ENCODE measurements at places on chromosomes 6 and 20.

- no peak for DNase-seq
- H3K4me3 ChIP-seq = no peak overlapping the region
- H3K36me3 ChIP-seq = peaks cover 5% of the 10 kb centered on the region
- peak overlapping the region; percentile 75 for H3K27ac ChIP-seq
- H3K4me1 ChIP-seq = peaks cover 3% of the 10 kb centered on the region
Measured at GRCh38 chr20:44990425-44990824, 24.1 kb downstream of the STK4 start.

DNA sequence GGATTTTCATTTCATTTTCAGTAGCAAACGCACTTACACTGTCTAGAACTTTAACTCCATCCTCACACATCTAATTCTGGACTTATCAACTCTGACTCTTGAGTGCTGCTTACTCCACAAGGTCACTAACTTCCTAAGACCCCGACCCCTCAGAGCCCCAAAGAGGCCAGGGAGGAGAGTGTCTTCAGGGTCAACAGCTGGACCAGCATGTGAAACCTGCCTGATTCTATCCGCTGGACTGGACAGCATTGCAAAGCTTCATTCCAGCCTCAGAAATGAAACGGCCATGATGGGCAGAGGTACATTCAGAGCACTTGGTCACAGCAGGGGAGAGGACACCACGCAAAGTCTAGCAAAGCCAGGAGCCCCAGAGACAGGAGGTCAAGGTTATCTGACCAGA lies 9.1 kb downstream of the RNASET2 start:
- H3K4me3 ChIP-seq = no peak overlapping the region
- no peaks in the 10 kb centered on the region for H3K27me3 ChIP-seq
- no peak for DNase-seq
- peaks cover 11% of the 10 kb centered on the region for H3K36me3 ChIP-seq

DNA sequence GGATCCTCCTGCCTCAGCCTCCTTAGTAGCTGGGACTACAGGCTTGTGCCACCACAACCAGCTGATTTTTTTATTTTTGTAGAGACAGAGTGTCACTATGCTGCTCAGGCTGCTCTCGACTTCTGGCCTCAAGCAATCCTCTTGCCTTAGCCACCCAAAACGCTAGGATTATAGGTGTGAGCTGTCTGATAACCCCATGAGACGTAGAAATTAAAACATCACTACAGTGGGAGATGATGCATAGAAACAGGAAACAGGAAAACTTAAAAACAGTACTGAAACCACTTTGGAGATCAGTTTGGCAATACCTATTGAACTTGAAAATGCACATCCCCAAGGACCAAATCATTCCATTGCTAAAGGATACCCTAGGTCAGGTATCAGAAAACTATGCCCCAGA lies 10.8 kb downstream of the SENP6 start:
- no peaks in the 10 kb centered on the region for H3K36me3 ChIP-seq
- no peak overlapping the region for H3K4me3 ChIP-seq
- H3K27me3 ChIP-seq = no peaks in the 10 kb centered on the region
- peak overlapping the region; percentile 67 for H3K27ac ChIP-seq
- DNase-seq = no peak

GRCh38 chr6:108203189-108204112 lies 37.6 kb downstream of the NR2E1 start:
- no peak for DNase-seq
- no peaks in the 10 kb centered on the region for H3K4me1 ChIP-seq
- no peaks in the 10 kb centered on the region for H3K36me3 ChIP-seq
- no peaks in the 10 kb centered on the region for H3K27me3 ChIP-seq

- no peaks in the 10 kb centered on the region for H3K27me3 ChIP-seq
- H3K4me1 ChIP-seq = no peaks in the 10 kb centered on the region
- DNase-seq = no peak
- no peaks in the 10 kb centered on the region for H3K36me3 ChIP-seq
- H3K27ac ChIP-seq = no peak overlapping the region
- H3K4me3 ChIP-seq = no peak overlapping the region
Measured at GRCh38 chr6:99017150-99017549, 69.4 kb upstream of the FBXL4 start.

GRCh38 chr6:95805699-95806098 lies 210.1 kb upstream of the FUT9 start:
- H3K36me3 ChIP-seq = no peaks in the 10 kb centered on the region
- H3K4me1 ChIP-seq = no peaks in the 10 kb centered on the region
- no peak overlapping the region for H3K27ac ChIP-seq

DNA sequence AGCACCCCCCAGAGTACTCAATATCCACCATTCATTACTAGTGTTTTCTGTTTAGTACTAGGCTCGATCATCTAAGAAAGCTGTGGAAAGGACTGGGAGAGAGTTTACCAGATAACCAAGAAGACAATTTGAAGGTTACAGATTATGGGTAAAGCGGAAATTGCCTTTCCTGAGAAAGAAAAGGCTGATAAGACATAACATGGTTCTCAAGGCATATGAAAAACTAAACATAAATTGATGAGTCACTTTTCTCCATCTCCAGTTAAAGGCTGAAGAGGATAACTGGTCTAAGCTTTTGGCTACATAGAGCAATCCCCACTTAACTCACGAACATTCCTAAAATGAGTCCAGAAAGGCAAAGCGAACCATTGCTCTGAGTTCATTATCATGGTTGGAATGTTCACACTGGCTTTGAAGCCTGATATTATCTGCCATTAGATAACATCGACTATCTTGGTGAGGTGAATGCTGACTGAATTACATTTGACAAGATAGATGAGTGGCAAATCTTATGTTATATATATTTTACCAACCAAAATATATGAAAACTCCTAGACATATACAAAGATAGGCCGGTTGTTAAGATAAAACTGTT lies 65.8 kb downstream of the BTBD9 start:
- H3K27me3 ChIP-seq = no peaks in the 10 kb centered on the region
- no peaks in the 10 kb centered on the region for H3K4me1 ChIP-seq
- DNase-seq = no peak
- H3K4me3 ChIP-seq = no peak overlapping the region

DNA sequence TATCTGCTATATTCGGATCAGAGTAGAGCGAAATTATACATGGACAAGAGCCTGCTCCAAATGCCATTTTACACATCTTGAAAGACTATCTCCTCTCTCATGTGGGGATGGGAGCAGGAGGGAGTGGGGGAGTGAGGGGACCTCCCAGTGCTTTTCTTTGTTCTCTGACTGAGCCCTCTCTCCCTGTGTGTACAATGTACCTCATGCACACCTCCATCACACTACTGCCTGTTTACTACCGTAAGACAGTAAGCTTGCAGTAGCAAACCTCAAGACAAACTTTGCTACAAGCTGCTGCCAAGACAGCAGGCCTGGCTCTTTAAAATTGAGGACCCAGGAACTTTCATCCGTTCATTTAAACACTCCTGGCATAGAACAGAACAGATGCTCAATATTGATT lies 7.2 kb downstream of the NHSL1 start:
- H3K4me1 ChIP-seq = no peaks in the 10 kb centered on the region
- no peak overlapping the region for H3K27ac ChIP-seq
- no peaks in the 10 kb centered on the region for H3K36me3 ChIP-seq
- no peak for DNase-seq
- no peaks in the 10 kb centered on the region for H3K27me3 ChIP-seq

- peaks cover 59% of the 10 kb centered on the region for H3K36me3 ChIP-seq
- no peak overlapping the region for H3K4me3 ChIP-seq
- H3K4me1 ChIP-seq = no peaks in the 10 kb centered on the region
- no peak for DNase-seq
- no peaks in the 10 kb centered on the region for H3K27me3 ChIP-seq
- H3K27ac ChIP-seq = no peak overlapping the region
Measured at GRCh38 chr6:43338243-43338642, 29.6 kb upstream of the CRIP3 start.

DNA sequence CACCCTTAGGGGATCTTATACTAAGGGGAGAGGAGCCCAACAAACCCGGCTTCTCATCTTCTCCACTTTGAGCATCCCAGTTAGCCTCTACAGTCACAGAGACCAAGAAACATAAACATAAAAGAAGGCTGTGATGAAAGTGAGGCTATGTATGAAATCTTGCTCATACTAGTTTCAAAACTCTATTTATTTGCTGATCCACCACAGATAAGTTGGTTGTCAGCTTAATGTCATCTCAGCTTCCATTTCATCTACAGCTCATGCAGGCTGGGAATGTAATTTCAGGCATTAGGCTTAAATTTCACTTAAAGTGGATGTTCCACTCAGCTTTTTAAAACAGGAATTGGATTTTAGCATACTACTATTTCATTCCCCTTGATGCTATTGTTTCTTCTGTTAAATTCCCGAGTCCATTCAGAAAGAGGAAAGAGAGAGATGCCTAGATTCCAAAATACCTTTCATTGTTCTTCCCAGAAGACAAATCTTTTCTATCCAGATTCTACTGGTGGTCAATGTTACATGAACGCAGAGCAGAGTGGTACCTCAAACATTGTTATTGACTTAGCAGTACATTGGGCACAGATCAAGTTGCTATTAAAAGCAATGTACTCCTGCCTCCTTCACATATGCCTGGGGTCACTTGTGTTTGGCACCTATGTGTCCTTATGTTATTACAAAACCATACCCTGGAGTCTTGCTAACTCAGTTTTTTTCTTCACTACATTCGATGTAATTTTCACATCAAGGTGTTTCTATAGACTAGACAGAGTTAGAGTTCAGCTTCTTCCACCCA lies 149.0 kb downstream of the HACE1 start:
- H3K4me3 ChIP-seq = no peak overlapping the region
- H3K27ac ChIP-seq = no peak overlapping the region
- H3K4me1 ChIP-seq = no peaks in the 10 kb centered on the region
- DNase-seq = no peak

- DNase-seq = no peak
- H3K27me3 ChIP-seq = no peaks in the 10 kb centered on the region
Measured at GRCh38 chr20:4721719-4722118, at the start of gene PRND. TSS of gene PRND (plus strand) at chr20:4721909. CDS start at chr20:4724552, 2,643 bp downstream.

DNA sequence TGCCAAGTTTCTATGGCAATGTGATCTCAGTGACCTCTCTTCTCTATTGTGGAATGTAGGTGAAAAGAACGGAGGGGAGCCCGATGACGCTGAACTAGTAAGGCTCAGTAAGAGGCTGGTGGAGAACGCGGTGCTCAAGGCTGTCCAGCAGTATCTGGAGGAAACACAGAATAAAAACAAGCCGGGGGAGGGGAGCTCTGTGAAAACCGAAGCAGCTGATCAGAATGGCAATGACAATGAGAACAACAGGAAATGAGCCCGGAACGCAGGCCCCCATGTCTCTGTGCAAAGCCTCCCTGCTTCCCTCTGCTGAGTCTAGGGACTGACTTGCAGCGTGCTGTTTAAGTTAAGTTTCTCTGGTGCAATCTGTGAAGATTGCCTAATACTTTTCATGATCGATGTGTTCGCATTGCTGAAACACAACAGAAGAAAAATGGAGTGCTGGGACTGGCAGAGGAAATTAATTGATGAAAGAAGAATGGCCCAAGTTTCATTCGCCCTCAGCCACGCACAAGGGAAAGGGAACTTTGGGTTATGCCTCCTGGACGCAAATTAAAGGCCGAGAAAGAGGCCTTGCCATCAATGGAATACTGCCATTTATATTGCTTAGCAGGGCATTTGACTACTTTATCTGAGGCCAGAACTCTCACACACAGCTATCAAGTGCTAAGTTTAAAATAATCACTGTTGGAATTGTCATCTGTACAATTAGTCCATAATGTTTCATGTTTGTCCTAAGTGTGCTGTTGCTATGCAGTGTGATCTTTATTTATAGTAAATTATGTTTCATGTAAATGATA lies 146.4 kb downstream of the AKAP7 start:
- no peaks in the 10 kb centered on the region for H3K27me3 ChIP-seq
- H3K27ac ChIP-seq = no peak overlapping the region
- peak; percentile 65 for DNase-seq
- no peak overlapping the region for H3K4me3 ChIP-seq
- H3K36me3 ChIP-seq = no peaks in the 10 kb centered on the region
- H3K4me1 ChIP-seq = no peaks in the 10 kb centered on the region

DNA sequence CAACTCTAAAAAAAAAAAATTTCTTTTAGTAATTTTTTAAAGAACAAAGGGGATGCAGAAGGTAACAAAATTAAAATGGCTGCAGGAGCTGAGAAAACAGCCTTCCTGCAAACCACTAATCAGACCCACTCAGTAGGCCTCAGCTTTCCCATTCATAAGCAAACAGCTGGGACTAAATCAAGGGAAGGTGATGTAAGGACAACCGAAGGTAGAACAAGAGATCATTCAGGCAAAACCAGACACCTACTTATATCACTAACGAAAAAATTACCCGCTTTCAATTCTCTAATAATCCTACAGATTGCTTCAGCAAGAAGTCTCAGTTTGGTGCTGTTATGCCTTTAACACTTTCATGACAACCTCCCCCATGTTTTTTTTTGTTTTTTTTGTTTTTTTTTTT lies 124.0 kb downstream of the ZMYND8 start:
- H3K4me1 ChIP-seq = peaks cover 8% of the 10 kb centered on the region
- no peaks in the 10 kb centered on the region for H3K27me3 ChIP-seq
- no peak for DNase-seq
- peak overlapping the region; percentile 48 for H3K27ac ChIP-seq
- H3K36me3 ChIP-seq = peaks cover 23% of the 10 kb centered on the region

GRCh38 chr6:170049641-170050561 lies 241.0 kb downstream of the DLL1 start:
- no peak overlapping the region for H3K4me3 ChIP-seq
- H3K27me3 ChIP-seq = no peaks in the 10 kb centered on the region
- no peak overlapping the region for H3K27ac ChIP-seq

- peaks cover 3% of the 10 kb centered on the region for H3K36me3 ChIP-seq
- peaks cover 6% of the 10 kb centered on the region for H3K4me1 ChIP-seq
- H3K27ac ChIP-seq = no peak overlapping the region
- no peak overlapping the region for H3K4me3 ChIP-seq
- no peak for DNase-seq
Measured at GRCh38 chr6:160010067-160010466, 41.2 kb downstream of the IGF2R start.

- no peak overlapping the region for H3K27ac ChIP-seq
- no peaks in the 10 kb centered on the region for H3K4me1 ChIP-seq
- H3K36me3 ChIP-seq = no peaks in the 10 kb centered on the region
Measured at GRCh38 chr6:54284161-54284860, 23.9 kb upstream of the TINAG start.

DNA sequence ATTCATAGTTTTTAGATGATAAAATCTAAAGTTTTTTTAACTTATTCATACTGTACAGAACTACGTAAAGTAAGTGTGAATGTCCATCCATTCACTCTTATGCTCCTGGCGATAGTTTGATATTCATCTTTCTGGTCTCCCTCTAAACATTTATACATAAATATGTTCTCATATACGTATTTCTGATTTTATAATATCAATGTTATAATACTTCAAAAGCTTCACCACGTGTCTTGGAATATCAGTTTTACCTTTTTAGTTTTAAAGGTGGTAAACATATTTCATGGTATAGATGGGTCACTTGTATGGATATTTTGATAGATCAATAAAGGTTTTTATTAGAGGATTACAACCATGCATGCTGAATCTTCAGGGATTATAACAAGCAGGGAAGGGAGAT lies 10.3 kb upstream of the RHAG start:
- DNase-seq = no peak
- H3K4me3 ChIP-seq = no peak overlapping the region
- no peaks in the 10 kb centered on the region for H3K27me3 ChIP-seq
- H3K27ac ChIP-seq = no peak overlapping the region
- H3K36me3 ChIP-seq = no peaks in the 10 kb centered on the region
- H3K4me1 ChIP-seq = no peaks in the 10 kb centered on the region
